HTR-8/SVneo (cell line): ENCODE measurements at places on chromosomes 4 and X.

DNA sequence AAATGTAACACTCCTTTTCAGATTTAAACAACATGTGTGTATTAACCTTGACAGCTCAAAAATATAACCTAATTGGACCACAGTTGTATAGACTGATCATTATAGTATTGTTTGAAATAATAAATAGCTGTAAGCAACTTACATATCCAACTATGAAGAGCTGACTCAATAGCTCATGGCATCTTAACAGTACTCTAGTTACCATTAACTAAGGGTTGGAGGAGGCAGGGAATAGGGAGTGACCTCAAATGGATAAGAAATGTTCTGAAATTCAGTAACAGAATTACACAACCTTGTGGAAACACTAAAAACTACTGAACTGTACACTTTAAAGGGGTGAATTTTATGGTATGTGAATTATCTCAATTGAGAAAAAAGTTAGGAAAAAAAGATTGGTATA lies 136.5 kb upstream of the CPEB2 start:
- no peak for DNase-seq

- DNase-seq, result no peak
Measured at GRCh38 chr4:105147553-105148161, 981 bp downstream of the TET2 start.

GRCh38 chrX:71636438-71637252 lies 18.3 kb upstream of the CXCR3 start:
- DNase-seq, result no peak

DNA sequence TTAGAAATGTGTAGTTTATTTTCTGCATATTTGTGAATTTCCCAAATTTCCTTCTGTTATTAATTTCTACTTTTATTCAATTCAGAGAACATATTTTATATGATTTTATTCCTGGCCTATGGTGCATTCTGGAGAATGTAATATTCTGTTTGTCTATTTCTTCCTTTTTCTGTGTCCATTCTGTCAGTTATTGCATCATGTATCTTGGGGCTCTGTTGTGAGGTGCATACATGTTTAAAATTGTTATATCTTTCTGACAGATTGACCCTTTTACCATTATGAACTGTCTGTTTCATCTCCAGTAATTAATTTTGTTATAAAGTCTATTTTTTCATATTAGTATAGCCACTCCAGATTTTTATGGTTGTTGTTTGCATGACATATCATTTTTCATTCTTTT lies 96.9 kb upstream of the CITED1 start:
- no peak for DNase-seq

DNA sequence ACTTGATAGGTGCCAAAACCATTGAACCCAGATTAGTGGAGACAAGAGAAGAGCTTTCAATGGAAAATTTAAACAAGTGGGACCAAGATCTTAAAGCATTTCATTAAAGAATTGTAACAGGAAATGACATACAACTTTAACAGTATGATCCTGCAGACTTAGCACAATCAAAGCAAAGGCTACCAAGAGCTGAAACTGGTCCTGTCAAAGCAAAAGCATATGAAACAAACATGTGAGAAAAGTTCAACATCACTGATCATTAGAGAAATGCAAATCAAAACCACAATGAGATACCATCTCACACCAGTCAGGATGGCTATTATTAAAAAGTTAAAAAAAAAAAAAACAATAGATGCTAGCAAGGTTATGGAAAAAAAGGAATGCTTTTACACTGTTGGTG lies 425.6 kb downstream of the IL1RAPL1 start:
- DNase-seq, result no peak

DNA sequence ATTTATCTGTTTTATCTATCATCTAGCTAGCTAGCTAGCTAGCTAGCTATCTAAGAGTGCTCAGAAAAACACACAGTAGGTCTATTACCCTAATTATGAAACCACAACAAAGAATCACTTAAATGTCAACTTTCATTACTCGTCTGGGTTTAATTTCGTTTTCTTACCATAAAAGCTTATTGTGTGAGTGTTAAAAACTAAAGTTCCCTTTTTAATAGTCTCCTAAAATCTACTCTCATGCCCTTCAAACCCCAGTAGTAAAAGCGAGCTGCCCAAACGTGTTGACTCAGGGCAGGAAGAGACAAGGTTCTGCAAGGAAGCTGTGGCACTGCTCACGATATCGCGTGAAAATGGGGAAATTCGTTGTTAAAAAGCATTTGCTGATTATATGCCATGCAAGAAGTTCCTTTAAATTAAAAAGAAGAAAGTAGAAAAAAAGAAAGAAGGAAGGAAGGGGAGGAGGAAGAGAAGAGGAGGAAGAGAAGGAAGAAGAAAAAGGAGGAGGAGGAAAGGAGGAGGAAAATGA lies 595 bp downstream of the MBNL3 start:
- DNase-seq, result no peak

DNA sequence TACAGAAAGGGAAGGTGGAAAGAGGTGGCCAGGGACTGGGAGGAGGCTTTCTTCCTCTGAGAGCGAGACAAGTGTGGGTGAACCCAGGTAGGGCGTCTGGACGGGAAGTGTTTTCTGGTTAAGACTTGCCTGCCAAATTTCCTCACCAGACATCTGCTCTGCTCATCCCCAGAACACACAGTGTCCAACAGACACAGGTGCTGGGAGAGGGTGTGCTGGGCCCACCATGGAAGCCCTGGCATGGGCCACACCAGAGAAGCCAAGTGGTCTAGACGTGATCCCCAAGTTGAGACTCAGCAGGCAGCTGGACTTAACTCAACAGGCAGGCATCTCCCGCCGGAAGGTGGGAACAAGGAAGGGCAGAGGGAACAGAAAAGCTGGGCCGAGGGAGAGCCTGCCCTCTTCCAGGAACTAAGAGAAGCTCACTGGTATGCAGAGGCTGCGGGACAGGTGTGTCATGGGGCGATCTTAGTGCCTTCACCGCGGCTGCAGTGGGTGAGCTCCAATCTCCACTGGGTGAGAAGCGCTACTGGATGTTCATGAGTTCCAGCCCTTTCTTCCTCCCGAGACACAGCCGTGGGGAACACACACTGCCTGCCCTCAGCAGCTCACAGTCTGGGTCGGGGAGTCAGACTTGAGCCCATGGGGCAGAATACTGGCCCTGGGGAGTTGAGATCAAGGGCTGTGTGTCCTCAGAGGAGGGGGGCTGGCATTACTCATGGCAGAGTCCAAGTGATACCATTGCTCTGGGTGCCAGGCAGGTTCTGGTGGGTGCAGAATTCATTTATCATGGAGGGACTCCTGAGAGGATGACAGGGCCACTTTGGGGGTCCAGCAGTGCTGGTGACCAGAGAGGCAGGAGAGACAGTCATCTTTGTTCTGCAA lies 110.2 kb downstream of the CPZ start:
- no peak for DNase-seq

GRCh38 chrX:15151267-15152186 lies 118.4 kb downstream of the ASB9 start:
- DNase-seq, result no peak

DNA sequence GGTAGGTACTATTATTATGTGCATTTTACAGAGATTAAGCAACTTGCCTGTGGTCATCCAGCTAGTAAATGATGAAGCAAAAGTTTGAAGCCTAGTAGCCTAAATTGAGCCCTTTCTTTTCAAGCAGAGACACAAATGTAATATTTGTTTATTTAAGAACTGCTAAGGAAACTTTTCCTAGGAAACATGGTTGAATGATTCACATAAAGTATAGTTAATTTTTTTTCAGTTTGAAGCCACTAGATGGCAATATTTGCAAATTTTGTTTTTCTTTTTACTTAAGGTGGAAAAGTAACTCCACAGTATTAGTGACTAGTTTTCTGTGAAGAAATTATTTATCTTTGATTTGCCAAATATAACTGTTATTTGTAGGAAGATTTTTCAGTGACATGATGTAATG lies 52.8 kb upstream of the ANKRD17 start:
- peak; percentile 4 for DNase-seq

- no peak for DNase-seq
Measured at GRCh38 chr4:76095568-76095967, 21.1 kb downstream of the ART3 start.

DNA sequence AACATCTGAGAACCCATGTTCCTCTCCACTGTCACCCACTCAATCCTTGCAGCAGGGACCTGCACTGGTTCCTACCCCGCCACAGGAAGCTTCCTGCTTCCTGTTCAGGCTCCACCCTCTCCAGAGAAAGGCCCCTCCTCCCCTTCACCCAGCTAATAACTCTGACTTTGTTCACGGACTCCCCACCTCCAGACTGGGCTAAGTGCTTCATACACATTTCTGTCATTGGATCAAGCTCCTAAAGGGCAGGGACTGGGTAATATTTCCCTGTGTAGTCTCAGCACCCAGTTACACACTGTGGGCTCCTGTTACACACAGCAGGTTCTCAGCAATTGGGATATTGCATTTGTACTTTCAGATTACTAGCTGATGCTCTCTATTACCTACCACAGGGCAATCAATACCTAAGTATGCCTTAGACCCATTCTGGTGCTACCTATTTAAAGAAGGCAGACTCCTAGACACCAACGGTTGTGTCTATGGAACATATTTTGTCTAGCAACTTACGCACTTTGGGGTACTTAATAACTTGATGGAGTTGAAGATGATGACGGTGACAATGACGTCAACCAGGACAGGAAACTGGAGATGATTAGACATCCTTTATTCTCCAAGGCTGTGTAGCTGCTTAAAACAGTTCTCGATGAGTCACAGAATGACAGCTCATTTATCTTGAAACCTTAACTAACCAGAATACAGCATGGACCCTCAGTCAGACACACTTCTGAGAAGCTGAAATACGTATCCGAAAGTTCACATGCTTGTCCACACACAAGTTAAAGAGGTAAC lies 58.1 kb downstream of the MAML3 start:
- peak; percentile 78 for DNase-seq

- no peak for DNase-seq
Measured at GRCh38 chrX:115561605-115562479, 868 bp downstream of the PLS3 start.

GRCh38 chr4:114019276-114019968 lies 40.0 kb upstream of the ARSJ start:
- no peak for DNase-seq

DNA sequence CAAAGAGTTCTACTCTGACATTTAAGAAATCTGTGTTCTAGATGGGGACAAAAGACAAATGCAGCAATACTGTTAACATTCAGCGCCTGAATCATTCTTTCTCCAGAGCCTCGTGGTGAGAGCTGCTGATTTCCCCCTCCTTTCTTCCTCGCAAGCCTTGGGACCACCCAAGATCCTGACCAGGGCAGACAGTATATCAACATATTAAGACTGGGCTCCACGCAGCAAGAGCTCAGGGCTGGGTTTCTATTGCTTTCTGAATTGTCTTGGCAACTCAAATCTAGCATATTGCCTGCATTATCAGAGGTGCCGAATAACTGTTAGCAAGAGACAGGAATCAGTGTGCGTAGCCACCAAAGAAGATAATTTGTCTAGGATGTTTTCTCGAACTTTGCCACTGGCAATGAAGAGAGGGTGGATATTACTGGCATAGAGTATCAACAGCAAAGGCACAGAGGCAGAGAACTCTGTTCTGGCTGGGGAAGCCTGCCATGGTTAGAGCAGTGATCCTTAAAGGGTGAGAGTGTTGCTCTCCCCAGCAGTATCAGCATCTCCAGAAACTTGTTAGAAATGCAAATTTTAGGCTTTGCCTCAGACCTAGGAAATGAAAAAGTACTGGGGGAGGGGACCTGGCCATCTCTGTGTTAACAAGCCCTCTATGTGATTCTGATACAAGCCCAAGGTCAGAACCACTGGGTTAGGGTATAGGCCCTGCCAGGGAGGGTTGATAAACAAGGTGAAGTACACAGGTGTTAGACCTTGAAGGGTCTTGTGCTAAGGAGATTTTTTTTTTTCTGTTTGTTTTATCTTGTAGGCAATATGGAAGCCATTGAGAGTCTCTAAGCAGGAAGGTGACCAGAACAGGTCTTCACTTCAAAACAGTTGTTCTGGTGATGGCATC lies 46.2 kb upstream of the MID1IP1 start:
- DNase-seq, result no peak

DNA sequence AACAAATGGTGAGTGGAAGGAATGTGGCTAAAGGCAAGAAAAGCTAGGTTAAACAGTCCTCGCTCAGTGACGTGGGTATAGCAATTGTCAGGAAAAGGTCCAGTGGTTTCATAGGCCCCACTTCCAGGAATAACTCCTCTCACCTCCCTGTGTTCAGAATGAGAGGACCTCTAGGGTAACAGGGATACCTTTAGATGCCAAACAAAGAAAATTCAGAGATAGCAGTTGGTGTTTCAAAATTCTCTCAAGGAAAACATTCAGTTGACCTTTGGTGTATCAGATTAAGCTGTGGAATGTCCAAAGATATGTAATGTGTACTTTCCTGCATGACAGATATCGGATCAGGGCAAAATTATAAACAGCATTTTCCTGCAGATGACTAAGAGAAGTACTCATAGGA lies 155.9 kb downstream of the ARHGAP6 start:
- no peak for DNase-seq

GRCh38 chr4:80507507-80507906 lies 172.0 kb downstream of the CFAP299 start:
- DNase-seq, result no peak

DNA sequence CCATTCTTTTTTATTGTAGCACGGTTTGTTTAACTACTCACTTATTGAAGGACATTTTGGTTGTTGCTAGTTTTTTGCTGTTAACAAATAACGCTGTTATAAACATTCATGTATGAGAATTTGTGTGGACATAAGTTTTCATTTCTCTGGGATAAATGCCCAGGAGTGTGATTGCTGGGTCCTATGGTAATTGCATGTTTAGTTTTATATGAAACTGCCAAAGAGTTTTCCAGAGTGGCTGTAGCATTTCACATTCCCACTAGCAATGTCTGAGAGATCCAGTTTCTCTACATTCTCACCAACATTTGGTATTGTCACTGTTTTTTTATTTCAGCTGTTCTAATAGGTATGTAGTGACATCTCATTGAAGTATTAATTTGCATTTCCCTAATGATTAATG lies 66.8 kb downstream of the PLAC1 start:
- DNase-seq, result no peak

- DNase-seq, result no peak
Measured at GRCh38 chrX:138925330-138925729, 213.8 kb upstream of the FGF13 start.

DNA sequence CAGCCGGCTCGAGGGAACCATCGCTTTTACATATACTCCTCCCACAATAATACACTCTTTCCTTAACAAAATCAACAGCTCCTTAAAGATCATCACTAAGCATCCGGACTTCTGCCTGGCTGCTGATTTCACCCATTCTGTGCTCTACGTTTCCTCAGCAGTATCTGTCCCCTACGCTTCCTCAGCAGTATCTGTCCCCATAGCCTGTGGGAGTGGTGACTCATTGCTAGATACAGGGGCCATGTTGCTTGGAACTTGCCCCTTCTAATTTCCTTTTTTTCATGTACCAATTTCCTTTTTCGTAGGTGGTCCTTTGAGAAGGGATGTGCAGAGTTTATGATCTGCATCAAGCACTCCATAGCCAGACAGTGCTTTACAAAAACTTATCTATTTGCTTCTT lies 18.6 kb downstream of the MAP3K15 start:
- no peak for DNase-seq

DNA sequence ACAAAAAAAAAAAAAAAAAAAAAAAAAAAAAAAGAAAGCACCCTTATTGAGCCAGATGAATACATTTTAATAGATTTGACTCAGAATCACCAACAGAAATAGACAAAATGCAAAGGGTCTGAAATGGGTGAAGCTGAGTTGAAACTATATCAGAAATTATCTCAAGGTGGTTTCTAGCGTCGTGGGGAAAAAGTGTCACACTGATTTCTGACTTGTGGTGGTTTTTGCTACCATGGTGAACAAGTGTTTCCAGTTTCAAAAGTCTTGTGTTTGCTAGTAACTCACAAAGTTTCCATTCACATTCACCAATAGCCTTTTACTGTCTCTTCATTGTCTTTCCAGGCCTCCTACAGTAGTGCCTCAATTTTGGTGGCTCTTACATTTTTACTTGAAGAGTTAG lies 135.5 kb downstream of the ARHGAP24 start:
- no peak for DNase-seq

GRCh38 chrX:141638550-141638949 lies 49.0 kb downstream of the SPANXA2 start:
- no peak for DNase-seq
